ENCODE measurements at places on chromosomes 7 and 10. TPM values are rescaled to one million over a fixed set of nuclear protein-coding genes. Genes with fewer than 3 reads are reported as not detected.

UNCX gene
- total RNA-seq = not detected

CYP2C8 gene
- total RNA-seq = not detected

MMRN2 gene
- total RNA-seq = 261 TPM

KIF11 gene
- 83.2 TPM for total RNA-seq

CDNF gene
- 0.65 TPM for total RNA-seq

CPXM2 gene
- 13.5 TPM for total RNA-seq

SKIDA1 gene
- 0.72 TPM for total RNA-seq

HABP2 gene
- not detected for total RNA-seq

AOAH gene
- not detected for total RNA-seq

EN2 gene
- total RNA-seq = not detected

CPA4 gene
- total RNA-seq = 0.27 TPM

NEUROD6 gene
- total RNA-seq = not detected

Measured in thoracic aorta endothelial cell (primary cell).